ENCODE measurements at places on chromosomes 6 and 20. TPM values are rescaled to one million over a fixed set of nuclear protein-coding genes. Genes with fewer than 3 reads are reported as not detected.
A peak's percentile ranks its signal among the peaks of the same experiment; 100 is the strongest.

GRCh38 chr6:44224965-44225305 lies 1.5 kb downstream of the SLC29A1 start:
- H3K4me3 ChIP-seq: no peak overlapping the region

- H3K4me1 ChIP-seq: peaks cover 11% of the 10 kb centered on the region
- DNase-seq: no peak
- H3K27me3 ChIP-seq: no peaks in the 10 kb centered on the region
- H3K36me3 ChIP-seq: no peaks in the 10 kb centered on the region
- H3K27ac ChIP-seq: peak overlapping the region; percentile 35
Observed at GRCh38 chr20:17589161-17589834, 19.4 kb downstream of the DSTN start.

DNA sequence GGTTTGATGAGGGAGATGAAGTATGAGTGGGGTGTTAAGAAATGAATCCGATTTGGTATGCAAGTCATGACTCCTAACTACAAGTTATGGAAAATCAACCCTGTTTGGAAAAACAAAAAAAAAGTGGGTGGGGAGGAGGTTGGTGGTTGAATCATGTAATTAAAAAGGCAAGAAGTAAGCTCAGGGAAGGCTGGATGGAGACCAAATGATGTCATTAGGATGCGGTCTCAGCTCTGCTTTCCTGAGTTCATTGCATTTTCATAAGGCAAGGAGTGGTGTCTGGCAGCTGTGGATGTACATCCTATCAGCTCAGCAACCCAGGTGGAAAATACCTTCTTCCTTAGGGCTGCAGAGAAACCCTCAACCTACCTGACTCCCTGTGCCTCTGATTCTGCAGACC lies 60.4 kb upstream of the AKAP12 start:
- H3K27ac ChIP-seq: no peak overlapping the region
- no peaks in the 10 kb centered on the region for H3K36me3 ChIP-seq

GRCh38 chr6:150685860-150686259 lies 86.2 kb downstream of the PLEKHG1 start:
- DNase-seq: no peak
- no peak overlapping the region for H3K27ac ChIP-seq
- H3K4me3 ChIP-seq: no peak overlapping the region
- no peaks in the 10 kb centered on the region for H3K36me3 ChIP-seq
- no peaks in the 10 kb centered on the region for H3K27me3 ChIP-seq

- H3K4me1 ChIP-seq: no peaks in the 10 kb centered on the region
- no peaks in the 10 kb centered on the region for H3K36me3 ChIP-seq
- H3K4me3 ChIP-seq: no peak overlapping the region
- H3K27ac ChIP-seq: no peak overlapping the region
- no peak for DNase-seq
Observed at GRCh38 chr6:157385482-157385881, 4.5 kb downstream of the ZDHHC14 start.

DNA sequence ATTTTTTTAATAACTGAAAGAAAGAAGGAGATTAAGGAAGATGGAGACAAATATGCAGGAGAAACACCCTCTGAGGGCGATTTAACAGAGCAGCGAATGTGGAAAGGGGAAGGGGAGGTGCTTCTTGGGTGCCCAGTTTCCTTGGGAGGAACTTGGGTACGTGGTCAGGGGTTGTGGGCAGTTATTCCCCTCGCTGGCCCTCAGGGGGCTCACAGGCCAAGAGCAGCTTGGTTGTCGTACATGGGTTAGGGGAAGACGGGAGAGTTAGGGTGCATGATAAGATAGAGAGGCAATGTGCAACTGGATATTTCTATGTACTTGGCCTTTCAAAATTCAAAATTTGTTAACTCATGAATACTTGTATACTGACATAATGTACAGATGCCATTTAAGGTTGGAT lies 7.0 kb upstream of the TUBB2A start:
- H3K36me3 ChIP-seq: no peaks in the 10 kb centered on the region
- no peak for DNase-seq

DNA sequence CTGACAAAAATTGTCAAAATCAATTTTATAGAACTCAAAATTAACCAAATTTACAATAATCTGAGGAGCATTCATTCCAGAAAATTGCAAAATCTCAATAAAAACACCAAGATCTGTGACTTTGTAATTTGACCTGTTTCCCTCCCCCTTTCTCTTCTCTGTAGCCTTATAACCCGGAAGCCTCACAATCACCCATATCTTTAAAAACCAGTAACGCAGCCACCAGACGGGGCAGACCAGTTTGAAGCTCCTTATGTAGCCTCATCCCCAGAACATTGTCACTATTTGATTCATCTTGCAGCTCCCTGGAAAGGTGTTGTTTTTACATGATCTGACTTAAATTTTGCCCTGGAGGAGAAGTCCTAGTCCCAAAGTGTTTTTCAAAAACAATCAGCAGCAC lies 27.5 kb upstream of the TGM6 start:
- no peak overlapping the region for H3K27ac ChIP-seq
- no peak for DNase-seq
- no peaks in the 10 kb centered on the region for H3K27me3 ChIP-seq
- no peaks in the 10 kb centered on the region for H3K4me1 ChIP-seq
- no peak overlapping the region for H3K4me3 ChIP-seq
- no peaks in the 10 kb centered on the region for H3K36me3 ChIP-seq

DNA sequence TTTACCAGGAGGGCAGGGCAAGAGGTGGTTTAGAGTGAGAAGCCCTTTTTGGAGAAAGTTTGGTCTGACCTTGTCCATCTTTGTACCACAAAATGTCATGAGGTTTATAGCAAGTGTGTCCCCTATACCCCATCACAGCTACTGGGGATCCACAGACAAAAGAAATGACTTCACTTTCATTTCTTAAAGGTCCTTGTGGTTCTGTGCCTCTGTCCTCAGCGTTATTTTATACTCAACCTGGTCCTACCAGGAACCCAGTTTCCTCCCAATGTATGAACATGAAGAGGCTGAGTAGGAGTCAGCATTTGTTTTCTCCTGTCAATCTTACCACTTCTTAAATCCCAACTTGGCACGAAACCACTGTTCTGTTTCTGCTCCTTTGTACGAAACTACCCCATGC lies 157.6 kb downstream of the NFATC2 start:
- no peak overlapping the region for H3K27ac ChIP-seq
- H3K36me3 ChIP-seq: no peaks in the 10 kb centered on the region
- peaks cover 4% of the 10 kb centered on the region for H3K4me1 ChIP-seq

GRCh38 chr20:20711413-20711812 lies 1.0 kb downstream of the RALGAPA2 start:
- H3K36me3 ChIP-seq: no peaks in the 10 kb centered on the region
- peak overlapping the region; percentile 81 for H3K4me3 ChIP-seq
- peak overlapping the region; percentile 90 for H3K27ac ChIP-seq

DNA sequence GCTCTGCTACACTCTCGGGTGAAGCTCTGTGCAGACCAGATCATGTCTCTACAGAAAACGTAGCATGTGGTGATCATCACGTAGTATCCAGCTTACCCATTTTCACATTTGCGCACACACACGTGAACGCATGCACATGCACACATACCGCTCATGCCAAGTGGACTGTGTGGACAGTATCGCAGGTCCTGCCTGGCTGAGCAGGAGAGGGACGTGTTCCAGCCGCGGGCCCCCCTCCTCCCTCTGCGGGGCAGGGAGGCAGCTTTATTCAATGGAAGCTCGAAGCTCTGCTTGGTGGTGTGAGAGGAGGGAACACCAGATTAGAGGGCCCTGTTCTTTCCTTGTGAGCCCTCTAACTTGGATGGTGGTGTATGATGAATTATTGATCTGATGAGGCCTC lies 51.1 kb downstream of the CDH26 start:
- DNase-seq: no peak
- H3K4me3 ChIP-seq: no peak overlapping the region
- no peaks in the 10 kb centered on the region for H3K4me1 ChIP-seq
- no peak overlapping the region for H3K27ac ChIP-seq

DNA sequence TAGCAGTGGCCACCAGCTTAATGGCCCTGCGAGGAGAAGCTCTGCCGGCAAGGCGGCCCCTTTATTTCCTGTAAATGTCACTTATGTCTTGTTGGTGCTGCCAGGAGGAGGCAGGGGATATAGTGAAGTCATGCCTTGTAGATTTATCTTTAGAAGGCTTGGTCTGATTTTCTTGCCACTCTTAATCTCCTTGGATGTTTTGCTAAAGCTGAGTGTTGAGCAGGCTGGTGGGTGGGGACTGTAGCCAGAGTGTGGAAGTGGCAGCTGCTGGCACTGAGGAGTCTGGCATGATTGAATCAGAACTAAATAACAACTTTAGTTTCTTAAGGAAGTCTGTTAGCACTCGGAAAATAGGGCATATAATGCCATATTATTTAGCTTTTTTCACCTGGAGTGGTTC lies 77.9 kb downstream of the PHF20 start:
- no peak for DNase-seq
- H3K4me1 ChIP-seq: no peaks in the 10 kb centered on the region
- H3K27me3 ChIP-seq: no peaks in the 10 kb centered on the region
- H3K4me3 ChIP-seq: no peak overlapping the region
- no peaks in the 10 kb centered on the region for H3K36me3 ChIP-seq

DNA sequence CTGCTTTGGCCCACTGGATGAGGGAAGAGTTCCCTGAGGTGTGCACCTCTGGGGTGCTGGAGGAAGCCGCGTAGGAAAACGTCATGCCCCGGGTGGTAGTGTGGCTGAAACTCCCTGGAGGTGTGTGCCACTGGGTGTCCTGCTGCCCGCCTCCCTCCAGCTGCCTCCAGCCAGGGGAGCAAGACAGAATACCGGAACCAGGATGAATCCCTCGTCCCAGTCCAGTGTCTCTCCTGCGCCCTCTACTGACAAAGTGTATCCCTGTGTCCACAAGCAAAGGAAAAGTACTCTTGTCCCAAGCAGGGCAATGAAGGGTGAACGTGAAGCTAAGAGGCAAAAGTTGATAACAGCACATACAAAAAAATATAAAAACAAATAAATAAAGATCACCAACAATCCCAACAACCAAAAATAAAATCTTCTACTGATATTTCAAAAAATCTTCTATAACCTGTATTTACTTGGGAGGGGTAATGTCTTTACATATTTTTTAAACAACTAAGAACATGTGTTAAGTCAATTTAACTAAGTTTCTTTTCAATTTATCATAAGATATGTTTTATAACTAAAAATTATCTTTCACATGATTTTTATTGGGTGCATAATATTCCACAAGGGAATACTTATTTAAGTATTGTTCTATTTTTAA lies 437.6 kb downstream of the MAFB start:
- no peak for DNase-seq
- H3K36me3 ChIP-seq: no peaks in the 10 kb centered on the region
- H3K27me3 ChIP-seq: no peaks in the 10 kb centered on the region
- no peak overlapping the region for H3K4me3 ChIP-seq
- H3K27ac ChIP-seq: no peak overlapping the region

DNA sequence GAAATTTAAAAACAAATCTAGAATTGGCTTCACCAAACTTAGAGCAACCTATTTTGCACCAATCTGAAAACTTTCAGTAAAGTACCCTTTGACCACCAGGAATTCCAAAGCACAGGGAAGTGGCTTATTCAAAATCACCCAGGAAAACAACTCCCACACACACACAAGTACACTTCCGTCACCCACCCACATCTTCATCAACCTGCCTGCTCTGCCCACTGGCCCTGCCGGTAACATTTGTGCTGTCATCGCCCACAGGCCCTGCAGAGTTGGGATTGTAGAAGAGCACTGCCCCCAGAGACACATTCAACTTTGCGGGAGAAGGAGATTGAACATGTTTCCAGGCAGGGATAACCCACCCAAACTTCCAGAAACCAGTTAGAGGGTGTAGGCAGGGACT lies 19.3 kb upstream of the SCML4 start:
- no peaks in the 10 kb centered on the region for H3K36me3 ChIP-seq
- no peaks in the 10 kb centered on the region for H3K27me3 ChIP-seq
- no peaks in the 10 kb centered on the region for H3K4me1 ChIP-seq
- no peak for DNase-seq

DNA sequence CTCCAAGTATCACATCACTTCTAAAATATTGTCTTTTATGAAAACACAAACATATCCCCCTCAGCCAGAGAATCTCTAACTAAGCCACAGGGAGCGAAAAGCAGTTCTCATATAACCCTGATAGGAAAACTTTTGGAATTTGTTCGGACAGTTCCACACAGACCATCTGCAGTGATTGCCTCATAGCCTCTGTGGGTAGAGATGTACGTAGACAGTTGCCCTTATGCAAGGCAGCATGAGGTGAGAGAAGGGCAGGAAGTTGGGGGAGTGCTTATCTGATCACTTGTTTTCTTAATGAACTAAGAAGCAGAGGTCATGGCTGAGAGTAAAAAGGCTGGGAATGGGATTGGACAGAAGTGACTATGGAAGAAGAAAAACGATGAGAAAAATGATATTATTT lies 39.6 kb downstream of the SLC23A2 start:
- H3K27ac ChIP-seq: no peak overlapping the region
- H3K4me3 ChIP-seq: no peak overlapping the region
- H3K27me3 ChIP-seq: no peaks in the 10 kb centered on the region

KCNG1 gene
- 6.8 TPM for total RNA-seq

RSPH4A gene
- 0.23 TPM for total RNA-seq

GTF2H4 gene
- 26.2 TPM for total RNA-seq
